NCI-H510A (cell line): ENCODE measurements at places on chromosomes 1 and 21.

DNA sequence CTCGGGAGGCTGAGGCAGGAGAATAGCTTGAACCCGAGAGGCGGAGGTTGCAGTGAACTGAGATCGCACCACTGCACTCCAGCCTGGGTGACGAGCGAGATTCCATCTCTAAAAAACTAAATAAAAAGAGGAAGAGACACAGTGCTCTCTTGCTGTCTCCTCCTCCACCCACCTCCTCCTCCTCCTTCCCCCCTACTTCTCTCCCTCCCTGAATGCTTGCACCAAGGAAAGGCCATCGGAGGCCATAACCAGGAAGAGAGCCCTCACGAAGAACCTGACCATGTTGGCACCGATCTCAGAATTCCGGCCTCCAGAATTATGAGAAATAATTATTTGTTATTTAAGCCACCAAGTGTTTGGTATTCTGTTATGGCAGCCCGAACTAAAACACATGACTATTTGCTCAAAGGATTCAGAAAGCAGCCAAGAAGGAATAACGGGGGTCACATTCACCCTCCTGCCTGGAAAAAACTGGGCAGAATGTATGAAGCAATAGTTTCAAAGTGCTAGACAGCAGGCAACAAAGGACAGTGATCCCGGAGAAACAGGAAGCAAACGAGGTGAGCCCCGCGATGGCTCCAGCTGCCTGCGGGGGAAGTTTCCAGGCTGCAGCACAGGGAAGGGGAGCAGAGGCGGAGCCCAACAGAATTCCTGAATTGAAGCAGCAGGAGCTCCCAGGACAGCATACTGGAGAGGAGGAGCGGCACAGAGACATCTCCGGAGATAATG, 35.8 kb downstream of the LDLRAD1 start:
- DNase-seq, result no peak

GRCh38 chr1:78060857-78061563, 15.2 kb downstream of the GIPC2 start:
- DNase-seq, result no peak

DNA sequence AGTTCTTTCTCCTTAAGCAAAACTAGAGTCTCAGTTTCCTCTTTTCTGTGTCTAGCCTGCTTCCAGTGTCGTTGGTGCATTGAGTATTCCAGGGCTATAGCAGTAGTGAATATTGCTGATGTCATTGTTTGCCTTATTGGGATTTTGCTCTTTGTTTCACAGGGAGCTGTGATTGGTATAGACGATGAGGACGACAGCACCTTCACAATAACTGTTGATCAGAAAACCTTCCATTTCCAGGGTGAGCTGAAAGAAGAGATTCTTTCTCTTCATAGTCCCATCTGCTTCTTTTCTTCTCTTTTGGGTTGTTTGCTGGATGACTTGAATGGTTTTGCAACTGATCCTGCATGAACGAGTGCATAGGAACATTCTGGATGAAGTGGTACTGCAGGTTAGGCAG, 52.4 kb downstream of the OSBPL9 start:
- DNase-seq, result no peak

- DNase-seq, result no peak
Observed at GRCh38 chr1:239939602-239940001, 152.1 kb upstream of the FMN2 start.

DNA sequence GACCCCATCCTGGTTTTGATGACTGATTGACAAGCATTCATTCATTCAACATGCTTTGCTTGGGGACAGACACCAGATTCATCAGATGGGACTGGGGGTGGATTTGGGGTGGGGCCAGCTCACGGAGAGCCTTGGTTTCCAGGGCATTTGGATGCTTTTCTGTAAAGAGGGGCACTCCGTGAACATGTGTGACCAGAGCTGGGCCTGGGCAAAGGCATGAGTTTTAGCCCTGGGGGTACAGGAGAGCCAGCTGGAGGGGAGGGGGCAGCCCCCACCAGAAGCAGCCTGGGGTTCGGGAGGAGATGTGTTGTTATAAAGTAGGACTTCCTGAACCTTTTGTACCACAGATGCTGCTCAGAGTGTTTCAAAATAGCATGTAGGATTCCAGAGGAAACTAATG, 99.7 kb downstream of the RIPK4 start:
- DNase-seq, result no peak
